Ascending aorta (tissue), 2 donors: ENCODE measurements at places on chromosomes 2 and 18. TPM values are rescaled to one million over a fixed set of nuclear protein-coding genes. Genes with fewer than 3 reads are reported as not detected.

DNA sequence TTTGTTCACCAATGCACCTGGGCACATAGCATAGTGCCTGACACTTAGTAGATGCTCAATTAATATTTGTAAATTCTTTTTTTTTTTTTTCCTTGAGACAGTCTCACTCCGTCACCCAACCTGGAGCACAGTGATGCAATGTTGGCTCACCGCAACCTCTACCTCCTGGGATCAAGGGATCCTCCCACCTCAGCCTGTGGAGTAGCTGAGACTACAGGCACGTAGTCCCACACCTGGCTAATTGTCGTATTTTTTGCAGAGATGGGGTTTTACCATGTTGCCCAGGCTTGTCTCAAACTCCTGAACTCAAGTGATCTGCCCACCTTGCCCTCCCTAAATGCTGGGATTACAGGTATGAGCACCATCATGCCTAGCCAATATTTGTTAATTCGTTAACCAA, 23.2 kb upstream of the LPIN2 start:
- H3K27ac ChIP-seq, result no peak overlapping the region
- no peaks in the 10 kb centered on the region for H3K36me3 ChIP-seq
- peaks cover 7% of the 10 kb centered on the region for H3K4me1 ChIP-seq
- no peak overlapping the region for H3K4me3 ChIP-seq

GRCh38 chr18:67742954-67743353, 226.4 kb upstream of the DSEL start:
- no peak overlapping the region for H3K4me3 ChIP-seq
- no peak overlapping the region for H3K27ac ChIP-seq
- H3K4me1 ChIP-seq, result no peaks in the 10 kb centered on the region
- H3K36me3 ChIP-seq, result no peaks in the 10 kb centered on the region
- H3K27me3 ChIP-seq, result no peaks in the 10 kb centered on the region

DNA sequence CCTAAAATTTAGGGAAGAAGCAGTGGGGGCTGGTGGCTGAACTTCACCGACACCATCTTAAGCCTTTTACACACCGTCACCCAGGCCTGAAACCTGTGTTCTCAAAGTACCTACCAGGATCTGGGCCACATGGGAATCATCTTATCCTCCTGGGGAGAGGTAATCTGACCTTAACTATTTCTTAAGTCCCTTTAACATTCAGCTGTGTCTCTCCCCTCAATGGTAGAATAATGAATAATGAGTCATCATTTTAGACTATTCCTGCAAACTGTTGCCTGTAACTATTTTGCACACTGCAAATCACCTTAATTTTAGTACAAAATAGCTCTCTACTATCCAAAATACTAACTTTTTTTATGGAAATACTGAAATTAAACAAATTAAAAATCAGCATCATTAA, 149.4 kb upstream of the KLF7 start:
- no peaks in the 10 kb centered on the region for H3K36me3 ChIP-seq
- H3K4me1 ChIP-seq, result no peaks in the 10 kb centered on the region
- DNase-seq, result no peak
- no peak overlapping the region for H3K27ac ChIP-seq
- H3K27me3 ChIP-seq, result no peaks in the 10 kb centered on the region

GRCh38 chr2:27070653-27071276, 689 bp downstream of the OST4 start:
- peaks cover 33% of the 10 kb centered on the region for H3K36me3 ChIP-seq
- H3K4me1 ChIP-seq, result peaks cover 50% of the 10 kb centered on the region
- no peak for DNase-seq
- peak overlapping the region; percentile 94 for H3K27ac ChIP-seq
- no peaks in the 10 kb centered on the region for H3K27me3 ChIP-seq

- H3K27me3 ChIP-seq, result no peaks in the 10 kb centered on the region
- H3K4me1 ChIP-seq, result peaks cover 2% of the 10 kb centered on the region
Observed at GRCh38 chr2:202140522-202141252, 67.6 kb downstream of the KIAA2012 start.

Gene SLC40A1
- total RNA-seq, result 40.8 TPM

Gene PARD6G
- 7.9 TPM for total RNA-seq

DNA sequence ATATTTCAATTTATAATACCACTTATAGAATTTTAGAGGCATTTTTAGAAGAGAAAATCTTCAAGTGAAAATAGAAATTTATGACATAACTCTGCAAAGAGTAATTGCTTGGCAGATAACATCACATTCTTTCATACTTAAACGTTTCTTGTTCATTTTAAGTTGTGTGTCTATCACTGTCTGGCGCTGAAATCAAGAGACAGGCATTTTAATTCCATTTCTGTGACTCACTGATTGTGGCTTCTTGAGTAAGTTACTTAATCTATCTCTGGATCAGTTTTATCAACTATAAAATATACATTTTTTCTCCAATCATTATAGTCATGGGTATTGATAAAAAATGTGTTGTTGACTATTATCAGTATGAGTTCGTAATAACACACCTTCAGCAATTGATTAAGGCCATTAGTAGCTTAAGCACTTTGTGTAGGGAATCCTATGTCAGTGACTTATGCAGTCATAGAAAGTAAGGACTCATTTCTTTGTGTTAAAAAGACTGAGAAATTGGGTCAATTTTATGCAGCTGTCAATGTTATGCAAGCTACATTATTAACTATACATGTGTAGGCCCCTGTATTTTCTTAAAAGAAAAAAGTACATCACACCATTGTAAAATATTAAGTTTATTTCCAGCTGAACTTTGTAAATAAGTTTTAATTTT, 497.3 kb downstream of the CCDC85A start:
- H3K36me3 ChIP-seq, result no peaks in the 10 kb centered on the region
- H3K4me3 ChIP-seq, result no peak overlapping the region
- DNase-seq, result no peak
- no peak overlapping the region for H3K27ac ChIP-seq
- no peaks in the 10 kb centered on the region for H3K4me1 ChIP-seq

Gene CHRNG
- total RNA-seq, result not detected

GRCh38 chr2:23402205-23402740, 17.3 kb downstream of the KLHL29 start:
- no peak overlapping the region for H3K27ac ChIP-seq
- H3K27me3 ChIP-seq, result no peaks in the 10 kb centered on the region
- DNase-seq, result peak; percentile 21
- H3K4me3 ChIP-seq, result no peak overlapping the region

DNA sequence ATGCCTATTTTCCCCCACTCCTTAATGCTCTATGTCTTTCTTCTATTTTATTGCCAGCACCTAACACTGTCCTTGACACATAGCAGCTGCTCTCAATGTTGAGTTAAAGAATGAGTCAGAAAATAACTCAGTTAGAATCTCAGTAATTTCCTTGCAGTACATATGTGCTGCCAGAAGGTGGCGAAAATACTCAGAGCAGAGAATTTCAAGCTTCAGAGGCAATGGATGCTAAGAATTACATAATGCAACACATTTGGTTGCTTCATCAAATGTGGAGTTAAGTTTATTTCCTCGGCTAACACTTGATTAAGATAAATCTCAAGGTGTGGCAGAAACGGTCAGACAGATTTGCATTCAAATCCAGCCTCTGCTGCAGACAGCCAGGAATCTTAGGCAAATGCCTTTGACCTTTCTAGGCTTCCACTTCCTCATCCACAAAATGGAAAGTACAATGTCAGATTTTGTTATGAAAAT, 105.6 kb downstream of the VSNL1 start:
- no peaks in the 10 kb centered on the region for H3K27me3 ChIP-seq
- no peak for DNase-seq
- no peaks in the 10 kb centered on the region for H3K4me1 ChIP-seq
- no peak overlapping the region for H3K27ac ChIP-seq

- DNase-seq, result no peak
- no peaks in the 10 kb centered on the region for H3K36me3 ChIP-seq
- H3K27me3 ChIP-seq, result no peaks in the 10 kb centered on the region
- no peak overlapping the region for H3K4me3 ChIP-seq
- H3K27ac ChIP-seq, result no peak overlapping the region
- no peaks in the 10 kb centered on the region for H3K4me1 ChIP-seq
Observed at GRCh38 chr2:207902821-207903220, 122.5 kb downstream of the PLEKHM3 start.

GRCh38 chr2:69168144-69168813, 155.3 kb downstream of the ANTXR1 start:
- H3K36me3 ChIP-seq, result no peaks in the 10 kb centered on the region
- H3K27me3 ChIP-seq, result no peaks in the 10 kb centered on the region
- peak overlapping the region; percentile 96 for H3K27ac ChIP-seq
- H3K4me1 ChIP-seq, result peaks cover 24% of the 10 kb centered on the region
- DNase-seq, result no peak

Gene NXPH2
- not detected for total RNA-seq

DNA sequence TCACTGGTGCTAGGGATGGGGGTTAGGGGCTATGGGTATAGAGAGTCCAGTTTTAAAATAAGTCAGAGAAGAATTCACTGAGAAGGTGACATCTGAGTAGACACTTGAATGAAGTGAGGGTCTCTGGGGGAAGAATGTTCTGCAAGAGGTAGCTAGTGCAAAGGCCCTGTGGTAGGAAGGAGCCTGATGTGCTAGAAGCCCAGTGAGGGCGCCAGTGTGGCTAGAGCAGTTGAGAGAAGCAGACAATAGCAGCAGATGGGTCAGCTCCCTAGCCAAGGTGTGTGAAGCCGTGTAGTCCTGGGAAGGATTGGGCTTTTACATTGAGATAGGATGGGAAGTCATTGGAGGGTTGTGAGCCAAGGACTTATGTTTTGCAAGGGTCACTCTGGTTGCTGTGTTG, 105.8 kb upstream of the PELI1 start:
- H3K4me1 ChIP-seq, result peaks cover 8% of the 10 kb centered on the region
- no peak for DNase-seq
- no peaks in the 10 kb centered on the region for H3K27me3 ChIP-seq
- H3K27ac ChIP-seq, result no peak overlapping the region
- H3K4me3 ChIP-seq, result no peak overlapping the region

- no peaks in the 10 kb centered on the region for H3K4me1 ChIP-seq
- H3K36me3 ChIP-seq, result no peaks in the 10 kb centered on the region
- H3K27ac ChIP-seq, result no peak overlapping the region
- no peak overlapping the region for H3K4me3 ChIP-seq
- no peak for DNase-seq
- no peaks in the 10 kb centered on the region for H3K27me3 ChIP-seq
Observed at GRCh38 chr2:101528501-101528900, 53.6 kb upstream of the RFX8 start.

GRCh38 chr2:207387001-207387571, 142.7 kb upstream of the CREB1 start:
- H3K4me3 ChIP-seq, result no peak overlapping the region
- DNase-seq, result no peak
- no peaks in the 10 kb centered on the region for H3K27me3 ChIP-seq
- no peaks in the 10 kb centered on the region for H3K4me1 ChIP-seq

DNA sequence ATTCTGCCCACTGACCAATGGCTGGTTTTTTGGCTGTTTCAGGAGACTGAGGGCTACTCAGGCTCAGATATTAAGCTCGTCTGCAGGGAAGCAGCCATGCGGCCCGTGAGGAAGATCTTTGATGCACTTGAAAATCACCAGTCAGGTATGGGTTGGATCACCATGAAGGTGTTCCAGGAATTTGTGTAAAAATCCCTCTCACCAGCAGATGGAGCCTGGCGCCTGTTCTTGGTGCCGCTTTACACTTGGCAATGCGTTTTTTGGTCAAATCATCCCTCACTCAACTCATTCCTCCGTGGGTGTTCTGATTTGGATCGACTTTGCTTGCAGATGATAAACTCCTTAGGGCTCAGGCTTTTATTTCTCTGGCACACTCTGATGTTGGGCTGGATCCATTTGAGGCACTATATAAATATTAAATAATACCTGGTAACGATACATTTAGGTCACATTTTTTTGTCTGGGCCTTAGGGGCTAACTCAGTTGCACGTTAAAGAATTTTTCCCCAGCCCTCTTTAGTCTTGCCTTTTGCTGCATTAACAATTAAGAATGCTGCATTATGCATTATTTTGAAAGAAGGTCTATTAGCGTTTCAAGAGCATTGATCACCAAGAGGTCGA, 50.0 kb downstream of the HDHD2 start:
- peaks cover 2% of the 10 kb centered on the region for H3K36me3 ChIP-seq
- no peaks in the 10 kb centered on the region for H3K27me3 ChIP-seq
- H3K27ac ChIP-seq, result no peak overlapping the region
- no peak for DNase-seq

GRCh38 chr2:30026091-30027055, 105.0 kb upstream of the ALK start:
- DNase-seq, result no peak
- no peaks in the 10 kb centered on the region for H3K36me3 ChIP-seq
- no peak overlapping the region for H3K27ac ChIP-seq

Gene TOGARAM2
- total RNA-seq, result not detected

Gene DSG4
- not detected for total RNA-seq

Gene PROKR1
- not detected for total RNA-seq

DNA sequence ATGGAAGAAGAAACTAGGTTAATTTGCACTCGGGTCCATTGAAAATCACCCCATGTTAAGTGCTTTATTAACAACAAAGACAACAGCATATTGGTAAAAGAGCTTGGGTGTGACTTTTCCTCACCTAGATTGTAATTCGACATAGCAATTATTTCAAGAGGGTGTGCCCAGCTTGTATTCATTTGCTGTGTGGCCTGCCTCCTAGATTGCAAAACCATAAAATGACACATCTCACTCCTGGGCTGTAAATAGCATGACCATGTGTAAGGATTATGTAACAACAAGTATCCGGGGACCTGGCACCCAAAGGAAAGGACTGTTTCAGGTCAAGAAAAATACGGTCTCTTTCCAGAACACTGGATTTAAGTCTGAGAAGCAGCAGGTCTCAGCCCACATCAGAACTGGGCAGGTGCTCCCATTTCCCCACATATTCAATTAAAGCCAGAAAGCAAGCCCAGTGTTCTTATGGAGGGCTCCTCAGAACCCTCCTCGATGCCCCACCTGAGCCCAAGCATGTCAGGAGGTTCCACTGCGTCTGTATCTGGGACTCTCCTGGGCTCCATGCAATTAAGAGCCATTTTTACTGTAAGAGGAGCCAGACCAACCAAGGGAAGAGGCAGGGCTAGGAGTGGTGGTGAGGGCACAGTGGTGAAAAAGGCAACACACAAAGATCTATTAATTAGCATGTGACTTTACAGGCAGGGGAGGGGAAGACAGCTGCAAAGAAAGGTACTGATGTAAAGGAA, 39.2 kb downstream of the MREG start:
- no peak overlapping the region for H3K27ac ChIP-seq
- no peak overlapping the region for H3K4me3 ChIP-seq
- H3K4me1 ChIP-seq, result peaks cover 2% of the 10 kb centered on the region
- DNase-seq, result no peak

- H3K4me3 ChIP-seq, result no peak overlapping the region
- H3K27me3 ChIP-seq, result no peaks in the 10 kb centered on the region
- no peak for DNase-seq
Observed at GRCh38 chr18:44996261-44996660, 315.6 kb downstream of the SETBP1 start.

DNA sequence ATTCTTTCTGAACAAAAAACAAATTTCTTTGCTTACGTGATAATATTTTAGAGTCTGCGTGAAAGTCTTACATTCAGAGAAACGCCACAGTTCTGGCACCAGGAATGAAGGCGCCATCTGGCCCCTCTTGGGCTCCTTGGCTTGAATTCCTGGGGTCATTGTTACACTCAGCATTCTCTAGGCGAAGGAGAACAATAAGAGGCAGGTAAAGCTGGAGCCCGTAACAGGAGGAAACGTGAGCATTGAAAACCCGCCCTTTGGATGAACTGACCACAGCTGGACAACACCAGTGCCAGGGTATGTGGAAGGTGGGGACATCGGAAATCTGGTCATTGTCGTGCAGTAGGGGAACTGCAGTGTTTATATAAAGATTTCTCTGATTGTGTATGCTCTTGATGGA, 144.8 kb downstream of the RNF152 start:
- peaks cover 6% of the 10 kb centered on the region for H3K4me1 ChIP-seq
- no peak overlapping the region for H3K27ac ChIP-seq
